ENCODE measurements at places on chromosomes 12 and 14.

GRCh38 chr14:93318927-93319326, 13.9 kb downstream of the BTBD7 start:
- DNase-seq = no peak

- DNase-seq = no peak
These were observed 43.0 kb downstream of the NCOR2 start for GRCh38 chr12:124524231-124524925.

GRCh38 chr14:102610968-102611811, 18.7 kb downstream of the RCOR1 start:
- DNase-seq = no peak

DNA sequence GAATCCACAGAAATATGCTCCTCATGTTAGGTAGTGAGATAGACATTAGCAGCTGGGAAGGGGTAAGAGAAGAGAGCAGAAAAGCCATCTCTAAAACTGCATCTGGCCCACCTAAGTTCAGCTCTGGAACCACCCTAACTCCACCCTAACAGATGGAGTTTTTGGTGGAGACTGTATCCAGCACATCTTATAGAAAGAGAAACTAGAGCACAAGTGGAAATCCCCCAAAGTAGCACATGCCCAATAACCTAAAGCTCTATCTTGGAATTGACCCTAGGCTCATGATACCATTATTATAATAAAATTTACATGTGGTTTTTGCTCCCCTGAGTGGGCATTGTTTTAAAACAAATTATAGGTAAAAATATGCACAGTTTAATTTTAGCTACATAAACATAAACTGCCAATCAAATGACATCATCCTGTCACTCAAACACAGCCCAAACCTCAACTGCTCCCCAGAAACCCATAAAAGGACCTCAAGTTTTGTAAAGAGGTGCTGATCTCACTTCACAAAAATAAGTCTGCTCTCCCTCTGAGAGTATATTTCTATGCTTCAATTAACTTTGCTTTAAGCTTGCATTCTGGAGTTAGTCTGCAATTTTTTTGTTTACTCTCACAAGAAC, 206.4 kb downstream of the PIK3C2G start:
- DNase-seq = no peak

DNA sequence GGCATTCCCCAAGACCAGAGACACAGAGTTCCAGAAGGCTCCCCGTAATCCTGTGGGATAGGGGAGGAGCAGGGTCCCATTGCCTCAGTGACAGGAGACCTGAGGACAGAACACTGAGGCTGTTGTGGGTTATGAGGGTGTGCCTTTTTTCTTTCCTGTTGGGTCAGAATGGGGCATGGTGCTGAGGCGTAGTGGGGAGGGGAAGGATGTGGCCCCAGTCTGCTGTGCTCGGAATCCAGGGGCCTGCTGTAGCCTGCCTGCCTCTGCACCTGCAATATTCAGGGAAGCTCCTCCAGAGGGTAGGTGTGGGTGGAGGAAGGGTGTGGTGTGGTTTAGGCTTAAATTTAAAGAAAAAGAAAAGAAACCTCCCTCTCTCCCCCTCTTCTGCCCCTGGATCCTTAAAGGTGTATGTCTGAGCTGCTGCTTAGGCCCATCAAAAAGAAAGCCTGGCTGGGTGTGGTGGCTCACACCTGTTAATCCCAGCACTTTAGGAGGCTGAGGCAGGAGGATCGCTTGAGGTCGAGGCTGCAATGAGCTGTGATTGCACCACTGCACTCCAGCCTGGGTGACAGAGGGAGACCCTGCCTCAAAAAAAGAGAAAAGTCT, 18.7 kb downstream of the PLEKHG3 start:
- DNase-seq = no peak

DNA sequence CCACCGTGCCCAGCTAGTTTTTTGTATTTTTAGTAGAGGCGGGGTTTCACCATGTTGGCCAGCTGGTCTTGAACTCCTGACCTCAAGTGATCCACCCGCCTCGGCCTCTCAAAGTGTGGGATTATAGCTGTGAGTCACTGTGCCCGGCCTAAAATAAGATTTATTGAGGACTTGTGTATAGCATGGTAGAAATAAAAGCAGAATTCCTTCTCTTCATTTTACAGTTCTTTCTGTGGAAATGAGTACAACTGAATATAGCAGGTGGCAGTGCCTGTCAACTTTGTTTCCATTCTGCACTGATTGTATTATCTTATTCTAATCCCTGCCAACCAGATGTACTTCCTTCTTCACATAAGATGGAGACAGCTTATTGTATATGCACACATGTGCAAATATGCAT, 41.0 kb downstream of the DIP2B start:
- DNase-seq = no peak

DNA sequence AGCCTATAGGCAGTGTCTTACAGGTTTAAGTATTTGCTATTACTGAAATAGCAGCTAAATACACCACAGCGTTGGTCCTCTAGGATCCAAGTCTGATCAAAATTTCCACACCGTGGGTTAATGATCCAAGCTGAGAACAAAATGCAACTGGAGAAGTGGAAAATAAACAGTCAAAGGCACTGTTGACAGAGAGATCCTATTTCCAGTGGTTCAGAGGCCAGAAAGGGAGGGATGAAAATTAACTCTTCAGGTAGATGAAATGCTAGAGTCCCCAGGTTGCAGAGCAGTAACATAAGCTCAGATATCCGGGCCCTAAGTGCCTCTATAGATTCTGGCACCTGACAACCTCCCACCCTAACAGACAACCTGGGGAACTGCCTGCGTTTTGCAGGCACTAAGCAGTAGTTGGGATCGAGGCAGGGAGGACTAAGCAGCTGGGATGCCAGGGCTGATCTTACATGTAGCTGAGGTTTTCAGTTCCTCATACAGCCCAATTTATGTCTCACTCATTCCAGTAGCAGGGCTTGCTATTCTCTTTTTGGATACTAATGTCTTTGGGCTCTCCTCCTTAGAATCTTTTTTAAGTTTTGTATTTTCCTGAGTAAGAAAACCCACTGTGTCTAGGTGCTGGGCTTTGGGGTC, 42.7 kb upstream of the CRACR2A start:
- no peak for DNase-seq

DNA sequence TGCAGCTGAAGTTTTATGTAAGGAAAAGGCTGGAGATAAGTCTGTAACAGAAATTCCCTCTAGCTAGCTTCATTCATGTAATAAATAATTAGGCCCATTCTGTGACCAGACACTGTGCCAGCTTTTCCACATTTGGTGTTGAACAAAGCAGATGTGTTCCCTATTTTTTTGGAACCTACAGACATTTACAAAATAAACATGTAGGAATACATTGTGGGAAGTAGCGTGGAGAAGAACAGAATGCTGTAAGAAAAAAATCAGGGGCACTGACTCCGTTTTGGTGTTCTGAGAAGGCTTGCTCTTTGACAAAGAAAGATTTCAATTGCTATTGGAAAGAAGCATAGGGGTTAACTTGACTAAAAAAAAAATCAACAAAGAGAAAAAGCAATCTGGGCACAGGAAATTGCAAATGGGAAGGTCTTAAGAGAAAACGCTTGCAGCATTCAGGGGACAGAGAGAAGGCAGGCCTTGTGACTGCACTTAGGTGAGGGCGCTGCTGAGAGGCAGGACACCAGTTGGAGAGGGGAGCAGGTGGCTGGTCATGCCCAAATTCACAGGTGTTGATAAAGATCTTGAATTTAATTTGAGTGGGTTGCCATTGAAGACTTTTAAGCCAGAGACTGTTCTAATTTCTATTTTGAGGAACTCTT, 4.0 kb downstream of the FAR2 start:
- no peak for DNase-seq

DNA sequence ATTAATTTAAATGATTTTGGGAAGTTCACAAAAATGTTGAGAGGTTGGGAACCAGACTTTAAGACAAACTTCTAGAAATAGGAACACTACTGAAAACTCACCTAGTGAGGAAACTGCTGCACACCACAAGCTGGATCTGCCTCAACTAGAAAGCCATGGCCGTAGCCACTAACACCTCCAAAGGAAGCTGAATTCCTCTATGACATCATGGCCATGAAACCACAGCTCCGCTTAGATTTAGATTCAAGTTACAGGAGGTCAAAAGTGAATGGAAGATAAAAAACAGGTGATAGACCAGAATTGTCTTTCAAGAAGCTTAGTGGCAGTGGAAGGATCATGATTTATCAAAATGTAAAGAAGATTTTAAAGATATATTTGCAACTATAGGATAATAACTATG, 208.8 kb upstream of the ALG10 start:
- no peak for DNase-seq

DNA sequence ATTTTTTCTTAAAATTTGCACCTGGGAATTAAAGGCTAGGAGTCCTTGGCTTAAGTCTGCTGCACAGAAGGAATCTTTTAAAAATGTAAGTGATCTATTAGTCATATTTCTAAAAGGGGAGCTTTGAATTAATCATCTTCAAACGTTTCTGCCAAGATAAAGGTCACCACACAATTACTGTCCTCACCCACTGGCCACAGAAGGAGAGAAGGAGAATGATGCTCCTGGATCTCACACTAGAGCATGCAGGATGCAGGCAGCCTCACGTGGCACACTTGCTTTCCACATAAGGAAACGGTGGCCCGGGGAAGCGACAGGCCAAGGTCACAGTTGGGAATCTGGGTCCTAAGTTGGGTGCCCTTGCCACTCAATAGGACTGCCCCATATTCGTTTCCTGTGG, 16.9 kb downstream of the PLEKHG7 start:
- DNase-seq = no peak

- DNase-seq = no peak
These were observed 33.8 kb upstream of the GPATCH2L start for GRCh38 chr14:76117789-76118484.

DNA sequence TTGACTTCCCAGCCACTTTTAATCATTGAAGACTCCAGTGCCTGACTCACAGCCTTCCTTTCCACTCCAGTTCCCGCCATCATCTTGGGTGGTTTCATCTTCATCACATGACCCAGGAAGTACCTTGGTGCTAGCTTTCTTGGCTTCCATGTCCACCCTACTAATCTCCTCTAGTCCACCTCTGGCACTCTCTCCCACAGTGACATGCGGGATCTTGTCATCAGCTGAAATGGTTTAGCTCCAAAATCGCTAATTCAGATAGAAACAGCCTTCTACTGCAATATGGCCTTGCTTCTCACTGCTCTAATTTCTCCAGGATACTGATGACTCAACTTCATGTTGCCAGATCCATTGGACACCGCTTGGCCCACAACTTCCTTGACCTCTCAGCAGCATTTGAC, 24.5 kb downstream of the WDR20 start:
- no peak for DNase-seq

DNA sequence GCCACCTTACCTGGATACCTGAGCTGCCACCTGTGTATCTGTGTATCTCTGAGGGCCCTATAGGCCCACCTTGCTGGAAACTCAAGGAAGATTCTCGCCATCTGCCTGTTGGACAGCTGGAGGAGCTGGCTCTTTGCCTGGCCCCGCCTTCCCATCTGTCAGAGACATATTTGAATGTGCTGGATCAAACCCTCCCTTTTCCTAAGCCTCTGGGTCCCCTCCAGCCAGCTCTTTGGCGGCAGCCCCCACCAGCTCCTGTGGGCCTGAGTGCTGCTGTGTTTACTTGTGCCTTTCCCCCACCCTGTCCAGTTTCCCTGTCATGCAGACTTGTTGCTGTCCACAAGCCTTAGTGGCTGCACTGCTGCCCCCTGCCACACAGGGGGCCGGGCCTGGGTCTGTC, 55.9 kb upstream of the SRSF5 start:
- no peak for DNase-seq

- DNase-seq = no peak
These were observed 134.4 kb downstream of the BCAT1 start for GRCh38 chr12:24814379-24815113.

GRCh38 chr14:53027041-53027440, 76.2 kb upstream of the FERMT2 start:
- DNase-seq = no peak

DNA sequence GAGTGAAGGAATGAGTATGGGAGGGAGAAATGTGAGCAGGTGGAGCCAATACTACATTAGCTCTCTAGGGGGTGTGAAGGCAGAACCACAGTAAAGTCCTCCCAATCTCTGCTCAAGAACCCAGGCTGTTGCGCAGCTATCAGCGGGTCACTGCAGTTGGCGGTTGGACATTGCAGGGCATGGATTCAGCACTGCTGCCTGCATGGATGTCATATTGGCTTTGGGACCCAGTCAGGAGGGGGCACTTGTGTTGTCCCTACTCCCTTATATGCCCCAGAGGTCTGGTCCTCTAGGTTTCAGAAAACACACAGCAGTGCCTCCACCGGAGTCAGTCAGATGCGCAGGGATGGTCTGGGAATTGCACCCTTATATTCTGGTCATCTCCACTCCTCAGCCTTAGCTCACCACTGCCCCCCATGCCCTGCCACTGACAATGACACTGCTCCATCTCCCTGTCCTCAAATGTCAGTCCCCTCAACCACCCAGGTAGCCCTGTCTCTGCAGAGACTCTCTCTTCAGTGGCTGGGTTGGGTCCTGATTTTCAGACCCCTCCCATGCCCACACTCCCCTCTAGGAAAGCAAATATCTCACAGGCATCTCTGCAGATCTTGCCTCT, 9.6 kb downstream of the ZDHHC22 start:
- DNase-seq = no peak

Measured in esophagus squamous epithelium (tissue), 5 donors.